GM12878 (cell line): ENCODE measurements at places on chromosomes 1 and 21.

DNA sequence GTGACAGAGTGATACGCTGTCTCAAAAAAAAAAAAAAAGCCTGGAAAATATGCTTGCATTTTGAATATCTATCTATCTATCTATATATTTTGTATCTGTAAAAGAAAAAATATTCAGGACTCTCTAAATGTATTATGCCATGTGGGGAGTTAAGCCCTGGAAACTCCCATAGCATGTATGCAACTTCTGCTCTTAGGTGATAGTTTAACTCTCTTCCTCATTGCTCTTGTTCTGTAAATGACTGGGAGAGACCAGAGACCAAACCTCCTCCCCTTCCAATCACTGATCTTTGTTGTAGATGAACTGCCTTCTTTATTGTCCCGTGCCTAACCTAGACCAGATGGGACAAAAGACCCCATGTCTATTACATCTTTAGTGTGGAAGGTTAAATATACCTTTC lies 37.6 kb upstream of the CAMTA1 start:
- DNase-seq, result no peak

GRCh38 chr1:7422081-7422480 lies 349.0 kb upstream of the VAMP3 start:
- no peak for DNase-seq

GRCh38 chr1:220239966-220240365 lies 32.3 kb downstream of the RAB3GAP2 start:
- DNase-seq, result no peak

GRCh38 chr1:153261281-153262069 lies 2.0 kb downstream of the LORICRIN start:
- DNase-seq, result no peak

DNA sequence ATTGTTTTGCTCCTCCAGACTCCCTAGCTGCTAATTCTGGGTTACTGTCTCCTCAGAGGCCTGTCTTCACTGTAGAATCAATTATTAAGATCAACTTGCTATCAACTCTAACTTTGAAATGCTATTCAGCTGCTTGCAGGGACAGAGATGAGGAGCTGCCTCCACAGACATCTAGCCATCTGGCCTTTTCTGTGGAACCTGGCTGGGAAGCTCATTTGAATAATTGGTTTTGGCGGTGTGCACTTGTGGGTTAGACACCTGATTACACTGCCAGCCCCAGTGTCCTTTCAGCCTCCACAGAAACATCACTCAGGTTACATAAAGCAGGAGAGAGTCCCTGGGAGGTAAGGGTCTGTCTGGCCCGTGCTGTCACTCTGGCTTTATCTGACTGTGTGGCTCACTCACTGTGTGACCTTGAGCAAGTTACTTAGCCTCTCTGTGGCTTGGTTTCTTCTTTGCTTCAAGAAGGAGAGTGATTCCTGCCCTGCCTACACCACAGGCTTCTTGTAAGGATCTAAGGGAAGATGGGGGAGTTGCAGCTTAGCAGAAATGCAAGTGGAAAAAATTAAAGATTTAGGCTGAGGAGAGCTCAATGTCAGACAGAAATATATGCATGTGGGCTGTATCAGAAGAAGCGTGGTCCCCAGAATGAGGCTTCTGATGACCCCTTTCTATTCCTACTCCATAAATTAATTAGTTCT lies 131.6 kb downstream of the BEND5 start:
- no peak for DNase-seq

DNA sequence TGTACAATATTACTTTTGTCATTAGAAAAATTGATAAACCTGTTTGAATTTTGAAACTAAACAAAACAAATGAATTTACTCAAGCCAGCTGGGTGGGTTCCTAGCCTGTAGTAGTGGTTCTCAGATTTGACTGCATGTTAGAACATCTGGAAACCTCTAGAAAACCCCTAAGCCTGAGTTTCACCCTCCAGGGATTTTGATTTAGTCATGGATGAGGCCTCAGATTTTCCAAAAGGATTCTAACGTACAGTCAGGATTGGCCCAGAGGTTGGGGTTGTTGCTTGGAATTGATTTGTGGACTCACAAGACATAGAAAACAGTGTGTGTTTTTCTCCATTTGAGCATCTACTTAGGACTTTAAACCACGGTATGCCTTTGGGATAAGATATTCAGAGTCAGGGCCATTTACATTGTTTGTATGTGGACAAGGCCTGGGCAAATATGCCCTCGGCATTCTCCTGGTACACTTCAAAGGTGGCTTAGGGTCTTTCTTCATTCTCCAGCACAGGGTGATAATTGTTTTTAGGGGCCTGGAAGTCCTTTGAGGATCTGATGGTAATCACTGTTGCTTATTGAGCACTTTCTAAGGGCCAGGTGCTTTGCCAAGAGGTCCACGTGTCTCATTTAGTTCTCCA lies 42.6 kb downstream of the ATP5PO start:
- DNase-seq, result no peak

DNA sequence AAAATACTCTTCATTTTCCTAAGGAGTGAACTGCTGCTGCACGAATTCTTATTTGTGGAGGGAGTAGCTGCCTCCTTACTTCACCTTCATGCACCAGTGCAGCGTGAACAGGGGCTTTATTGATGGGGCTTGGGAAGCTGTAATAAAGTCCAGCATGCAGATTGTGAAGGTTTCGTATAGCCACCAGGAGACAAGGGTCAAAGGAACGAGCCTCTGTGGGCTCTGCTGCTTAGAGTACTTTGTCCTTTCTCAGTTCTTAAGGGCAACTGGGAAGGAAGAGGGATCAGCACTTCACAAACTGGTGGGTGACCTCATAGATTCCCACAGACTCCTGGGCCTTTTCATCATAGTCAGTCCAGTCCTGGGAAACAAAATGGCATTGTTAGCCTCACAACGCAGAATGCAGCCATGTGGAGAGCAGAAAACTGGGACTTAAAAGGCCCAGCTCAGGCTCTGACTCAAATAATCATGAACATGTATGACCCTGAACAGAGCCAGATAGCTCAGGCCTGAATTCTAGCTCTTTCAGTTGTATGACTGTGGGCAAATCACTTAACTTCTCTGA lies 6.0 kb downstream of the CZIB start:
- DNase-seq, result no peak

GRCh38 chr1:36948606-36949005 lies 85.7 kb downstream of the GRIK3 start:
- no peak for DNase-seq

DNA sequence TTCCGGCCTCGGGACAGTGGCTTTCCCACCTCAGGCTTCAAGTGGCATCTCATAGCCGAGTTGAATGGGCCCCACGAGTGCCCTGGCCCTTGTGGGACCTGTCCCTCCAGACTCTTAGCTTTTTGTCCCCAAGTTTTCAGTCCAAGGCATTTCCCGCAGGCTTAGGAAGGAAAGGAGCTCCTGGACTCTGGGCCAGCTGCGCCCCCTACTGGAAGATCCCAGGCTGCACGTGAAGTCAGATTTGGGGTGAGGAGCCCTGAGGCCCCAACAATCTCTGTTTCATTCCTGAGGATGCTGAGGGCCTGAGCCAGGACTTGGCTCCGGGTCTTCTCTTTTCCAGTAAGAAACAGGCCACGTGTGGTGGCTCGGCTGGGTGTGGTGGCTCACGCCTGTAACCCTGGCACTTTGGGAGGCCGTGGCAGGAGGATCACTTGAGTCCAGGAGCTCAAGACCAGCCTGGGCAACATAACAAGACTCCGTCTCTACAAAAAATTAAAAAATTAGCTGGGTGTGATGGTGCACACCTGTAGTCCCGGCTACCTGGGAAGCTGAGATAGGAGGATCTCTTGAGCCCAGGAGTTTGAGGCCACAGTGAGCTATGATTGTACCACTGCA lies 67.4 kb downstream of the ARHGEF10L start:
- DNase-seq, result no peak

- DNase-seq, result no peak
Measured at GRCh38 chr21:40120940-40121575, 253.8 kb downstream of the PCP4 start.

DNA sequence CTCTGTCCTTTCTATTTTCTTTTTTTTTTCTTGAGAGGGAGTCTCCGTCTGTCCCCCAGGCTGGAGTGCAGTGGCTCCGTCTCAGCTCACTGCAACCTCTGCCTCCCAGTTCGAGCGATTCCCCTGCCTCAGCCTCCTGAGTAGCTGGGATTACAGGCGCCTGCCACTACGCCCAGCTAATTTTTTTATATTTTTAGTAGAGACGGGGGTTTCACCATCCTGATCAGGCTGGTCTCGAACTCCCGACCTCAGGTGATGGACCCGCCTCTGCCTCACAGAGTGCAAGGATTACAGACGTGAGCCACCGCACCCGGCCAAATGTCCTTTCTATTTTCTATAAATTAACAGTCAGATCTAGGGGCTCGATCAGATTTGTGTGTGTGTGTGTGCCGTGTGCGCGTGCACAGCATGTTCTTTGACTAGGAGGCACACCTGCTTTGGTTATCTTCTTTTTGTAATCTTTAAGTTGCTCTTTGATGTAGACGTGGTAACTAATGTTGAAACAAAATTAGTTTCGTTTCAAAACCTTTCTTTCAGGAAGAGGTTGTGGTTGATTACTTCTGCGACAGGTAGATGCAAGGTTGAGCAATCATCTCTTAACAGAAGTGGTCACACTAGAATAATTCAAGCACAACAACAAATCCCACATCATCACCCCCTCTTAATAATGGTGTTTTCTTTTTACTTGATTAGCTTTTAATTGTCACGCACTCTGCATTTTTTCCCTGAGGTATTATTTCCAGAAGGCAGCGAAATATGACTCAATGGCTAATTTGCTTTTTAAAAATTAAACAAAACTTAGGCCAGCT lies 779 bp upstream of the DEGS1 start:
- DNase-seq, result peak; percentile 91

- no peak for DNase-seq
Measured at GRCh38 chr1:217456261-217456660, 174.6 kb downstream of the GPATCH2 start.

DNA sequence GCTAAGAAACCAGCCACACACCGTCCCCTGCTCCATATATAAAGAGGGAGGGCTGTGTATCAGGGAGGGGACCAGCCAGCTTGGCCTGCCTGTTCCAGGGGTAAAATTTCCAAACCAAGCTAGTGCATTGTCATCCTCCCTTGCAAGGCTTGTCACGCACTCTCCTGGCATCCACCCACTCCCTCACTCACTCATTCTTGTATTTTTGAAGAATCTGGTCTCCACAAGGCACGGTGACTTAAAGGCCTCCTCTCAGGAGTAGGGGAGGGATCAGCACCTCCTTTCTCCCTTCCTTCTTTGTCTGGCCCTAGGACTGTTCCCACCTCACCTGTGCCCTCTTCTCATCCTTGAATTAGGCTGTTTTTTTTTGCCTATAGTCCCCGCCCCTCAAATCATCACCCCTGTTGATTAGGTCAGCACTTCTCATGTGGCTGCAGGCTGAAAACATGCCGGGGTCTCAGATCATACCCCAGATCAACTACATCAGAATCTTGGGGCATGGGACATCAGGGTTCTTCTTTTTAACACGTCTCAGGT lies 5.0 kb downstream of the ABCA4 start:
- DNase-seq, result no peak

DNA sequence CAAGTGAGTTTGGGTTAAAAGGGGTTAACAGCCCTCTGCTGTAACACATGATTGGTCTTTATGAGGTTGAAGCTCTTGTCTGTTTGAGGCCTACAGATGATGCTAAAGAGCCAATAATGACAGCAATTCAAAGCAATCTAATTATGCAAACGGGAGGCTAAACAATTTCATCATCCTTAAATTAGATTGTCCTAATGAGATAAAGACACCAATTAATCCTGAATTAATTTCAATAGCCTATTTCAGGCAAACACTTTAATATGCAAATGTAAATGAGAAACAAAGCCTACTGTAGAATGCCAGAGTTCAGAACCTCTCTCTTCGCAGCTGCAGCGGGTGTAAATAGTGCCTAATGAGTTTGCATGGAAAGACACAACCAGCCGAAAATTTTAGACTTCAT lies 504.7 kb upstream of the PBX1 start:
- no peak for DNase-seq

DNA sequence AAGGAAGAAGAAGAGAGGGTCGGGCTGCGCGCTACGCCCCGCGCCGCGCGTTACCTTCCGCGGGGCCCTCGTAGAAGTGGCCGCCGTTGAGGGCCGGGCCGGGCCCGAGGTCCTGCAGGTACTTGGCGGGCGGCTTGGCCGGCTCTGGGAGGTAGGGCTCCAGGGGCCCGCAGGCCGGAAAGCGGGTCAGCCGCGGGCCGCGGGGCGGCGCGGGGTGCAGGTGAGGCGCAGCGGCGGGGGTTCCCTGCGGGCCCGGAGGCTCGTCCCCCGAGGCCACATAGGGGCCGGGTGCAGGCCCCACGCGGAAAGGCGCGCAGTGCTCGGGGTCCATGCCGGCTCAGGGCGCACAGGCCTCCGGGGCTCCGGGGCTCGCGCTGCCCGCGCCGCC lies 196 bp downstream of the ALX3 start:
- no peak for DNase-seq

DNA sequence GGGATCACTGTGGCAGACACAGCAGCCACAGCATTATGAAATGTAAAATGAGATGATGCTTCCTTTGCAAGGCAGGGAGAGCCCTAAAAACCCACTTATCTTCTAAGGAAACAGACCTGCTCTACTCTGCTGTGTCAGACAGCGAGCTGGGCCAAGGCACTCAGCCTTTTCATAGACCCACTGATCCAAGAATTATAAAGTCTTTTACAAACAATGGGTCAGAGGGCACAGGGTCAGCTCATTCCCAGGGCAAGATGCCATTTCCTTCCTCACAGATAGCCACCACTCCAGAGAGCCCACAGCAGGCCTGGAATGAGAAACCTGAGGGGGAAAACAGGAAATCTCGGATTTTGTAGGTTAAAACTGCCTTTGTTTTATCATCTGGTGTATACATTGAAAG lies 42.9 kb downstream of the CASQ2 start:
- no peak for DNase-seq

GRCh38 chr1:157915859-157916258 lies 74.3 kb upstream of the CD5L start:
- DNase-seq, result no peak
